ENCODE measurements at places on chromosomes 16 and 17.

- H3K27me3 ChIP-seq: peaks cover 7% of the 10 kb centered on the region
- no peak for DNase-seq
- no peaks in the 10 kb centered on the region for H3K36me3 ChIP-seq
These were observed 95.6 kb downstream of the PGS1 start for GRCh38 chr17:78473951-78474613.

DNA sequence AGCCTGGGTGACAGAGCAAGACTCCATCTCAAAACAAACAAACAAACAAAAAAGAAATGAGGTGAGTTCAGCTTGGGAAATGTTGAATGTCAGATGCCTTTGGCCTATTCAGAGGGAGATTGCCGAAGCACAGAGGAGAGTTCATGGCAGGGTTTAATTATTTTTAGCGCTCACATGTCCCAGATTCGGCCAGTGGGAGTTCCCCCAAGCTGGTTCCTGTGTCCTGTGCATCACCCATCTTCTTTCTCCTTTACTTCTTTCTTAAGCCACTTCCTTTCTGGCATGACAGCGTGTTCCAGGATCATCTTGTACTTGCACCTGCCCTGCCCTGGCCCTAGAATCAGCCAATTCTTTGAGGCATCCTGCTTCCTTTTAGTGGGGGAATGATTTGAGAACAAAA, 9.2 kb downstream of the MPV17L start:
- H3K27me3 ChIP-seq: peaks cover 2% of the 10 kb centered on the region
- no peak for DNase-seq
- H3K27ac ChIP-seq: no peak overlapping the region
- H3K36me3 ChIP-seq: no peaks in the 10 kb centered on the region
- H3K4me3 ChIP-seq: no peak overlapping the region
- H3K4me1 ChIP-seq: no peaks in the 10 kb centered on the region

DNA sequence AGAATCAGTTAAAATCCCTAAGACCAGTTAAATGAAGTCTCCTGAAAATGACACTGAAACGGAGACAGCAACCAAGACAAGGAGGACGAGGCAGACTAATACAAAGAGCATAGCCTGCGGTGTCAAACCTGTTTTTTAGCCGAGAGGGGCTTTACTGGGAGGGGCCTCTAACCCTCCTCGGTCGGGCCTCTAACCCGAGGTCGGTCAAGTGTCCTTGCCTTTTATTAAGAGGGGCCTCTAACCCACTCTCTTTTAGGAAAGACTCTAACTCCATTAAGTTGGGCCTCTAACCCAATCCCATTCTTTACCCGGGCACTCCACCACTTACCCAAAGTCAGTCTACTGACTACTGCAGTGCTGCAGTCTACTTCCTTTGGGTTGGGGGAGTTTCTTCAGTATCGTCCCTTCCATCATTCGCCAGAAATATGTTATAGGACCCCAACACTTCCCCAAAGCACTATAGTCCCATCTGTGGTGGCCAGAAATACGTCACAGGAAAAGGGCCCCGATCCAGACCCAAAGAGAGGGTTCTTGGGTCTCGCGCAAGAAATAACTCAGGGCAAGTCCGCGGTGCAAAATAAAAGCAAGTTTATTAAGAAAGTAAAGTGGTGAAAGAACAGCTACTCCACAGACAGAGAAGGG, 39.2 kb upstream of the ARL4D start:
- peaks cover 48% of the 10 kb centered on the region for H3K4me1 ChIP-seq
- DNase-seq: no peak
- H3K27ac ChIP-seq: peak overlapping the region; percentile 100
- peaks cover 4% of the 10 kb centered on the region for H3K27me3 ChIP-seq

GRCh38 chr17:43369986-43370385, 28.8 kb upstream of the ARL4D start:
- H3K4me3 ChIP-seq: peak overlapping the region; percentile 87
- H3K36me3 ChIP-seq: no peaks in the 10 kb centered on the region
- H3K4me1 ChIP-seq: peaks cover 58% of the 10 kb centered on the region
- DNase-seq: no peak
- H3K27ac ChIP-seq: peak overlapping the region; percentile 100

- H3K27ac ChIP-seq: no peak overlapping the region
- H3K4me1 ChIP-seq: no peaks in the 10 kb centered on the region
- no peak overlapping the region for H3K4me3 ChIP-seq
- no peaks in the 10 kb centered on the region for H3K36me3 ChIP-seq
- DNase-seq: no peak
These were observed 106.4 kb downstream of the IRX5 start for GRCh38 chr16:55037046-55037445.

DNA sequence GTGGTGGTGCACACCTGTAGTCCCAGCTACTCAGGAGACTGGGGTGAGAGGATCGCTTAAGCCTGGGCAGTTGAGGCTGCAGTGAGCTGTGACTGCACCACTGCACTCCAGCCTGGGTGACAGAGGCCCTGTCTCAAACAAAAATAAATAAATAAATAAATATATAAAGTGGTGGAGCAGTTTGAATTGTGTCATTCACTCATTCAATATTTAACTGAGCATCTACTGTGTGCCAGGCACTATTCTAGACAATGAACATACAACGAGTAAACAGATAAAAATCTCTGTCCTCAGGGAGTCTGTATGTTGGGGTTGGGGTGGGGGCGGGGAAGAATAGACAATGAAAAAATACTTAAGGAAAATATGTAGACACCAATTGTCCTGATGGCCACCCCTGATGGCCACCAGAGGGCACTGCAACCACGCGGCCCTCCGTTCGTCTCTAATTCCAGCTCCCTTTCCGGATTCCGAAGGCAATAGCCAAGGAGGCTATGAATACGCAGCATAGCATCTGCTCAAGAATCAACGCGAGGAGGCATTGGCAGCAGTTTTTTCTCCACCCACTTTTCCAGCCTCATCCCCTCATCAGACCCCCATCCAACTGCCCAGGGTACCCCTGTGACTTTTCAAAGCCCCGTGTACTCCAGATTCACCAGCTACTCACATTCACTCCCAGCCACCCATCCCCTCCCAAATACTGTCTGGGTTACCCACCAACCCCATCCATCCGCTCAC, 21.4 kb downstream of the QPRT start:
- peak; percentile 77 for DNase-seq
- no peaks in the 10 kb centered on the region for H3K36me3 ChIP-seq
- H3K27ac ChIP-seq: no peak overlapping the region
- H3K27me3 ChIP-seq: no peaks in the 10 kb centered on the region
- H3K4me1 ChIP-seq: peaks cover 28% of the 10 kb centered on the region
- H3K4me3 ChIP-seq: no peak overlapping the region

Measured in activated naive CD8-positive, alpha-beta T cell treated with anti-CD3 and anti-CD28 coated beads, Interleukin-2, amount 50 U/mL, for 24 hours (primary cell).